ENCODE measurements at places on chromosomes 7 and 10. TPM values are rescaled to one million over a fixed set of nuclear protein-coding genes. Genes with fewer than 3 reads are reported as not detected.

DNA sequence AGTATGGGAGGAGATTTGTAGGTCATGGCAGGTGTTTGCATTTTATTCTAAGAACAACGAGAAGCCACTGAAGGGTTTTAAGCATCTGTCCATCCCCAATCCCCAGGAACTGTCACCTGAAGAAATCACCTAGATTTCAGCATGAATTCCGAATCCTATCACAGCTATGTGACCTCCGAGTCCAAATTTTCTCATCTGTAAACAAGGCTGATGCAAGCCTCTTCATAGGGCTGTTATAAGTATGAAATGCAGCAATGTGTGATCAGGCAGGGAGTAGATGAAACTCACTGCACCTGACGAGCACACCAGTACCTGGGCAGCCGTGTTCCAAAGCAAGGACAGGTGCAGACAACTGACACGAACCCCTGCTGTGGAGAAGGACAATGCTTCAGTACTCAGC is 14.0 kb downstream of the HABP2 start:
- no peak for DNase-seq

DNA sequence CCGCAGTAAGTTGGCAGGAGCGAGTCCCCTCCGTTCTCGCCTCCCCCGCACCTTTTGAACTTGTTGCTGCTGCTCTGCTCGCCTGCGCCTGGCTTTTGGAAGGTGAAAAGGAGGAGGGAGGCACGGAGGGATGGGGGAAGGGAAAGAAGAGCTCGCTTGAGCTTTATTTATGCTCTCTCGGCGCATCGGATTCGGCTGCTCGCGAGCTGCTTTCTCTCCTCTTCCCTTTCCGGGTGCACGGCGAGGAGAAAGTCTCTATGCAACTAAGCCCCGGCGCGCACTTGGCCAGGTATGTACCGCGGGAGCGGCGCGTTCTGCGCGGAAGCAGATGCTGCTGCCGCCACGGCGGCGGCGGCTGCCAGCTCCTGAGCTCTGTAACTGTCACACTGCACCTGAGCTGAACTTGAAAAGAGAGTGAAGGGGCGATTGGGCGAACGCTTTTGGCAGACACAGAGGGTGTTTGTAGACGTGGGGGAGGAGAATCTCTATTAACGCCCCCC is 551 bp downstream of the KCND2 start:
- peak; percentile 63 for DNase-seq

GRCh38 chr10:21281765-21282484 is 243.6 kb downstream of the SKIDA1 start:
- no peak for DNase-seq

DNA sequence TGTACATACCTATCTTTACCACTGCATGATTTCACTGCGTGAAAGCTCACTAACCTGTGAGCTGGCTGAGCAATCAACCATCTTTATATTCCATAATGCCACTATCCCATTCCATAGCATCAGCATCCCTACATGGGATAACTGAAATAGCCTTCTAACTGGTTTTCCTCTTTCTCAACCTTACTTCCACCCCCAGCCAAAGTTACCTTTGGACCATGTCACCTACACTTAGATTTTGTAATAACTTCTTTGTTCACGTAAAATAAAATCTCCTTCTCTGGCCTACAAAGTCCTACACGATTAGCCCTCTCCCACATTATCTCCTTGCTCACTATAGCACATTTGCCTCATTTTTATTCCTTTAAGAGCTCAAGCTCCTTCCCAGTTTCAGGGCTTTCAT is 2.5 kb downstream of the PSMA2 start:
- DNase-seq = no peak

DNA sequence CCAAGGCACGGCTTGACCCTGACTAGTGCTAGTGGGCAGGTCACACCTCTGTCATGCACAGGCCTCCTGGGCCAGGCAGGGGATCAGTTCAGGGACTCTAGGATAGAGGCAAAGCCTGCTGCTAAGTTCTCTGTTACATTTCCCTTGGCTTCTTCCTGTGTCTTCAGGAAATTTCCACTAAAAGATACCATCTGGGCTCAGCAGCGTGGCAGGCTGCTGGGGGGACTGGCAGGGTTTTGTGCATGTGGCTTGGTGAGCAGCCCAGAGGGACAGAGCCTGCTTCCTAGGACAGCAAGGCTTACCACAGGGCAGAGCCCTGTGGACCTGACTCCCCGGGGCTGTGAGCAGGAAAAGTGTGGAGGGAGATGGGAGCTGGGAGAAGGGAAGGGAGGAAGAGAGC is 20.7 kb upstream of the ZNF32 start:
- no peak for DNase-seq

GRCh38 chr10:122142641-122143237 is 128.4 kb upstream of the BTBD16 start:
- no peak for DNase-seq

DNA sequence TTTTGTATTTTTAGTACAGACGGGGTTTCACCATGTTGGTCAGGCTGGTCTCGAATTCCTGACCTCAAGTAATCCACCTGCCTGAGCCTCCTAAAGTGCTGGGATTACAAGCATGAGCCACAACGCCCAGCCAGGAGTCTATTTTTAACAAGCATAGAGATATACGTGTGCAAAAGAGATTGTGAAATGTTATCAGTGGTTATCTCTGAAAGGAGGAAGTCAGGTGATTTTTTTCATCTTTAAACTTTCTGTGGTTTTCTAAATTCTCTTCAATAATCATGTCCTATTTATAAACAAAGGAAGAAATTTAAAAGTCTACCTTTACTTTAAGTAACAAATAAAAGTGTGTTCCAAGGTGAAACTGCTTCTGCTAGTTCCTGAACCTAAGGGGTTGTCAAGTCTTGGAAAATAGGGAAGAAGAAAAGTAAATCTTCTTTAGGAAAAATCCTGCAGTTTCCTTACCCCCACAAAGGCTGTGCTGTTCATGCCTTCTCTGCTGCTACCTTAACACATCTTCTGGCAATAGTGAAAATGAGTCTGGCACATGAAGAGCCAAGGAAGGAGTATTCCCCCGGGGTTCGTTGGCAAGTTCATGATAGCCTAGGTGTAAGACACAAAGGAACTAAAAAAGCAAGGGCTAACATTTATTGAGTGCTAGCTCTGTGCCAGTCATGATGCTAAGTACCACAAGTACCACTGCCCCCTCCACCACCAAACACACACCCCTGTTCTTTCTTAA is 51.1 kb downstream of the CYP26A1 start:
- no peak for DNase-seq

DNA sequence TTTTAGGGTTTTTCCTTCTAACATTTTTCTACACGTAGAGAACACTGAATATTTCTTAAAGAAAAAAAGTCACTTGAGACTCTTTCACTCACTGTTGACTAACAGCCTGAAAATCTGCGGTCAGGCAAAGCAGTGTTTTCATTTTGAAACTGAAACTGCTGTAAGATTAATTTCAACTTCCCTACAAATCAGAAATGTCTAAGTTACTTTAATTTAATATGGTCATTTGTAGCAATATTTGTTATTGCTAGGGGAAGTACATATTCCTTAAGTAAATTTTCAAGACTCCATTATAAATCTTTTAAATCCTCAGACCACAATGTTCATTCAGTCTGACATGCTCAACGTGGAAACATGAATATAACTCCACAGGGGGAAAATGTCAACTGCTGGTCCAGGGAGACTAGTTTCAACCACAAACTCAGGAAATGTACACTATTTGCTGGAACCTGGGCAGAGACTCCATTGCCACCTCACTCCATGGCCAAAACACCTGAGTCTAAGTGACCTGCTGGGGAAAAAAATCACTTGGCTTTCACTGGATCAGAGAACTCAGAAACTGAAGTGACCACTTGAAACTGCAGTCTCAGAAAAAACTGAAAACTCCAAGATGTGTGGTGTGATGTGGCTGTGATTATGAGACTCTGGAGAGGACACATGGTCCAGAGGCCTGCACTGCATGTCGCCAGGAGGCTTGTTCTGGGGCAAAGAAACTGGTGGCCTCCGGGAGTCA is 161.2 kb downstream of the TAX1BP1 start:
- DNase-seq = no peak

- no peak for DNase-seq
Observed at GRCh38 chr7:134366481-134366880, 49.8 kb upstream of the SLC35B4 start.

DNA sequence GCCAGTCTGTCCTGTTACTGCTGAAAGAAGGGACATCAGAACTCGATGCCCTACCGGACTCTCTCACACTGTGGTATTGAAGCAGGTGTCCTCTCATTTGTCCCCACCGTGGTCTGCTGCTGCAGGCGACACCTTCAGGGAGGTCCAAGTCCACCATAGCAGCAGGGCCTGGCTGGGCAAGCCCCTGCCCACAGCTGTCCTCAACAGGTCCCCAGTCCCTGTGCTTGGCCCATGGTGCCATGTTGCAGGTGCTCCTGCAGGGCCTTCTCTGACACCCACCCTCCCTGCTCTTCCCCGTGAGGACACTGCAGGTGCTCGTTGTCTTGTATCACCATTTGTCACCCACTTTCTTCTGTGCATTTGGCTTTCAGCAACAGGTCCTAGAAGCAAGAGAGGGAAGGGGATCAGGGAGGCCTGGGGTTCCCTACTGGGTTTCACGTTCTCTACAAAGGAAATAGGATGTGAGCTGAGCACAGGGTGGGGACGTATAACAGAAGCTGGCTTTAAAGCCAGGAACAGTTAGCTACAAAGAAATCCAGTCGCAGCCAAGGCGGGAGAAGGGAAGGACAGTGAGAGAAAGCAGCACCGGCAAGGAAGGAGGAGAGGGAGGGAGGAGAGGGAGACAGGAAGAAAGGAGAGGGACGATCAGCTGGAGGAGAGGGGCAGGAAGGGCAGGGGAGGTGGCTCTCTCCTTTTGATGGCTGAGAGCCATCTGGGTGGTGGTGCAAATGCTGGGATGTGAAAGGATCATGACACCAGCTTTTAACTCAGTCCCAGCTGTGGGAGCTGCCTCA is 117.7 kb upstream of the FRMD4A start:
- DNase-seq = no peak

DNA sequence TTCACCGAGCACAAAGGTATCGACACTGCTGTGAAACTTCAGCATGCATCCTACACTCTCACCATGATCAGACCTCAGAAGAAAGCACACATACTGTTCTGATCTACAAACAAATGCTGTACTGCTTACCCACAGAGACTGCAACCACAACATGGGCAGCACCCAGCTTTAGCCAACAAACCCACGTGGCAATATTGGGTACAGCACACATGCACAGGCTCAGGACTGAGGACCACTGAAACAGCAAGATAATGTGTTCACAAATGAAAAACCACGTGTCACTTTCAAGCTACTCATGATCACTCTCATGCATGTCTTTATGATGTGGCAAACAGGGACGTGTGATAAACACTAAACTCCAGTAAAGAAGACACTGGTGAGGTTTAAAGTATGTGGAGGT is 119.3 kb upstream of the PTN start:
- DNase-seq = no peak

DNA sequence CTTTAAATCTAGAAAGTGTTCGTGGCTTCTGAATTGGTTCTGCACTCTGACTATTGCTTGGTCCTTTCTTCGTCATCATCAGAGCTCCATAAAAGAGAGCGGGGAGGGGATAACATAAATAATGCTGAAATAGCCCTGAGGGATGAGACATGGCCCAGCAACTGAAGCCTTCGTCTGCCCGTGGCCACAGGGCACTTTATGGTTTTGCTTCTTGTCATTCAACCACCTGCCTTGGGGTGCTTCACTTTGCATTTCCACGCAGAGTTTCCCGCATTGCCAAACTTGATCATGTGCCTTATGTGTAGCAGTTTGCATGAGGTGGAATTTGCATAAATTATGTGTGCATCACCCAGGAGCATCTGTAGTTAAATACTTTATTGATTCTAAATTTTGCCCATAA is 15.9 kb downstream of the GSTO2 start:
- DNase-seq = no peak

CHRM2 gene
- 5.3 TPM for total RNA-seq

TMEM270 gene
- not detected for total RNA-seq

PRPS1L1 gene
- total RNA-seq = not detected

NPFFR1 gene
- 0.50 TPM for total RNA-seq

ATP5MK gene
- 166 TPM for total RNA-seq

CTTNBP2 gene
- 17.6 TPM for total RNA-seq

ANK3 gene
- total RNA-seq = 101 TPM

ANKRD61 gene
- 0.20 TPM for total RNA-seq

GDF10 gene
- total RNA-seq = 6.4 TPM
